HAP-1 (cell line): ENCODE measurements at places on chromosomes 2 and 18.

- DNase-seq, result no peak
Measured at GRCh38 chr2:241317391-241317790, 1.7 kb downstream of the SEPTIN2 start.

GRCh38 chr18:44723411-44723810 lies 42.7 kb downstream of the SETBP1 start:
- no peak for DNase-seq

GRCh38 chr2:62175728-62176127 lies 20.2 kb upstream of the B3GNT2 start:
- peak; percentile 34 for DNase-seq

DNA sequence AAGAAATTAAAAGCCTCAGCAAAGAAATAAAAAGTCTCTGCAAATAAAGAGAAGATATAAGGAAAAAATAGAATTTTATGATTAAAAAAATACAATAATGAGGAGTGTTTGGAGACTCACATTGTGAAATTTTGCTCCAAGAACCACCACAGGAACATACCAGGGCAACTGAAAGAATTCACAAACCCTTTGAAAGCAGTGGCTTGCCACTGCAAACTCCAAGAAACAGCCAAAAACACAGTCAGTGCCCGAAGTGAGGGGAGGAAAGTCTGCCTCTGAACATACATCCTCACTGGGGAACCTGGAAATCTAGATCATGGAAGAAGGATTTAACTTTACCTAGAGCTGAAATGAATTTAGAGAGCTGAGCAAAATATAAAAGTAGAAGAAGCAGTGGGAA lies 33.1 kb downstream of the EVA1A start:
- no peak for DNase-seq

DNA sequence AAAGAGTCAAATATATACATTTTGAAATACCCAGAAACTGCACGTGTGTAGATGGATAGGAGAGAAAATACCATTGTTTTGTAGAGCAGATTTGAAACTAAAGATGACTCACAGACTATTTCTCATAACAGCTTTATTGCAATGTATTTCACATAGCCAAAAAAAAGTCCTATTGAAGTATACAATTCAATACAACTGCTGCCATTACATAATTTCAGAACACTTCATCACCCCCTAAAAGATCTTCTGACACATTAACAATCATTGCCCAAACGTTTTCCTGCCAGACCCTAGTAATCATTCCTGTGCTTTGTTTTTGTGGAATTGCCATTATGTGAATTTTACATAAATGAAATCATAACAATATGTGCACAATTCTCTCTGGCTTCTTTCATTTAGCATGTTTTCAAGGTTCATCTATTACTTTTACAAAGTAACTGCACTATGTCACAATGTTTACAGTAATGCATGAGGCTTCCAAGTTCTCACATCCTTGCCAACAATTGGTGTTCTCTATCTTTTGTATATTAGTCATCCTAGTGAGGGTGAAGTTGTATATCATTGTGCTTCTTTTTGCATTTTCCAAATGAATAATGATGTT lies 378.6 kb upstream of the CWC22 start:
- no peak for DNase-seq

GRCh38 chr18:22831441-22831904 lies 101.7 kb upstream of the RBBP8 start:
- no peak for DNase-seq
